A549 treated with Hydrocortisone at 1 μM for 4 hours (cell line): ENCODE measurements at places on chromosomes 4 and X. TPM values are rescaled to one million over a fixed set of nuclear protein-coding genes. Genes with fewer than 3 reads are reported as not detected.

The MEPE gene
- not detected in 5 replicates for total RNA-seq

The CCDC149 gene
- total RNA-seq, result 1.5 to 2.4 TPM (median 1.7 TPM) in 5 replicates

The PPP1R3F gene
- total RNA-seq, result 1.9 to 3.0 TPM (median 2.7 TPM) in 5 replicates

The NUDT9 gene
- total RNA-seq, result 24.2 to 32.6 TPM (median 25.5 TPM) in 5 replicates

The GPAT3 gene
- total RNA-seq, result 28.7 to 37.0 TPM (median 33.5 TPM) in 5 replicates

The COL4A6 gene
- total RNA-seq, result 13.0 to 18.8 TPM (median 15.3 TPM) in 5 replicates

The MTMR1 gene
- total RNA-seq, result 12.1 to 17.3 TPM (median 15.4 TPM) in 5 replicates

The ASB12 gene
- total RNA-seq, result not detected in 5 replicates

The RAB41 gene
- not detected in 5 replicates for total RNA-seq

The TLR10 gene
- 0.03 TPM in 2 of 5 replicates, not detected in the others for total RNA-seq

The SLC7A11 gene
- 16.0 to 23.1 TPM (median 17.5 TPM) in 5 replicates for total RNA-seq

The PABPC5 gene
- total RNA-seq, result 0.03 TPM in 1 of 5 replicates, not detected in the others

The VCX gene
- not detected in 5 replicates for total RNA-seq

The PRPS1 gene
- total RNA-seq, result 95.2 to 110 TPM (median 98.9 TPM) in 5 replicates

The CENPI gene
- 9.9 to 18.2 TPM (median 13.1 TPM) in 5 replicates for total RNA-seq

The SPINK2 gene
- 0.18 TPM in 1 of 5 replicates, not detected in the others for total RNA-seq

The FAM184B gene
- 0.02 to 0.05 TPM (median 0.02 TPM) in 5 replicates for total RNA-seq

The NPY5R gene
- not detected in 5 replicates for total RNA-seq

The RAB39B gene
- 0.65 to 0.93 TPM (median 0.73 TPM) in 5 replicates for total RNA-seq

The IQSEC2 gene
- 31.4 to 44.5 TPM (median 40.5 TPM) in 5 replicates for total RNA-seq

The SMPX gene
- 0.09 TPM in 1 of 5 replicates, not detected in the others for total RNA-seq

The HHIP gene
- 0.55 to 1.1 TPM (median 0.62 TPM) in 5 replicates for total RNA-seq

The CCDC110 gene
- not detected in 5 replicates for total RNA-seq

The CPZ gene
- 0.15 to 0.35 TPM (median 0.24 TPM) in 5 replicates for total RNA-seq

The SETD7 gene
- 33.3 to 52.5 TPM (median 40.0 TPM) in 5 replicates for total RNA-seq

The TCP11X1 gene
- not detected in 5 replicates for total RNA-seq

The ATP5ME gene
- total RNA-seq, result 341 to 419 TPM (median 361 TPM) in 5 replicates

The HSD17B13 gene
- total RNA-seq, result 0.05 to 0.08 TPM in 2 of 5 replicates, not detected in the others

The TEC gene
- 1.3 to 2.7 TPM (median 1.5 TPM) in 5 replicates for total RNA-seq

The LONRF3 gene
- total RNA-seq, result 3.0 to 3.6 TPM (median 3.4 TPM) in 5 replicates

The TMEM271 gene
- not detected in 5 replicates for total RNA-seq

The SPP1 gene
- 136 to 194 TPM (median 162 TPM) in 5 replicates for total RNA-seq

The PLXNA3 gene
- 11.0 to 17.8 TPM (median 13.9 TPM) in 5 replicates for total RNA-seq

The MND1 gene
- 10.4 to 15.6 TPM (median 13.4 TPM) in 5 replicates for total RNA-seq

The OTUD6A gene
- not detected in 5 replicates for total RNA-seq

The CTAG1B gene
- total RNA-seq, result not detected in 5 replicates

The GNRHR gene
- total RNA-seq, result not detected in 5 replicates

The MMAA gene
- 1.0 to 1.8 TPM (median 1.3 TPM) in 5 replicates for total RNA-seq

The LRRC66 gene
- total RNA-seq, result 0.07 to 0.14 TPM (median 0.09 TPM) in 5 replicates

The MAOA gene
- total RNA-seq, result 0.73 to 1.4 TPM (median 0.86 TPM) in 5 replicates

The QRFPR gene
- not detected in 5 replicates for total RNA-seq

The TKTL1 gene
- total RNA-seq, result 0.05 to 0.14 TPM (median 0.07 TPM) in 3 of 5 replicates, not detected in the others

The SYNPO2 gene
- 0.68 to 1.1 TPM (median 1.0 TPM) in 5 replicates for total RNA-seq

The TLR6 gene
- total RNA-seq, result 1.8 to 2.6 TPM (median 2.2 TPM) in 5 replicates

The NPNT gene
- 0.33 to 0.53 TPM (median 0.43 TPM) in 5 replicates for total RNA-seq

The SYTL5 gene
- total RNA-seq, result 0.27 to 0.35 TPM (median 0.32 TPM) in 5 replicates
